ACHN (cell line): ENCODE measurements at places on chromosomes 12 and 14.

- no peak for DNase-seq
Measured at GRCh38 chr12:10557329-10557728, 51.6 kb downstream of the EIF2S3B start.

DNA sequence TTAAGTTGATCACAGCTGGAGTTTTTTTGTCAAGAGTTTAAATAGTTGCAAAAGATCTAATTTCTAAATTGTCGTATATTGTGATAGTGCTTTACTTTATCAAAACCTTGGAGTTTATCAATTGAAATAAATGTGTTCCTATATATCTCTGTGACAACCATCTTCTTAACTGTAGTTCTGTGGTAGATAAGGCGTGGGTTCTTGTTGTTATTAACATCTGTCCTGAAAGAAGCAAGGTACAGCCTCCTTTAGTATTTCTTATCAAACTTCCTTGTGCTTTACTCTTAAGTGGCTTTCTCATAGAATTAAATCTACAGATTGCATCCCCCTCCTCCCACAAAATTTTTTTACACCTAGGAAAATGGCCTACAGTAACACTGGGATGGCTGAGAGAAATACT lies 7.3 kb downstream of the SCYL2 start:
- DNase-seq, result no peak

GRCh38 chr14:56979936-56980335 lies 169.7 kb upstream of the OTX2 start:
- no peak for DNase-seq

DNA sequence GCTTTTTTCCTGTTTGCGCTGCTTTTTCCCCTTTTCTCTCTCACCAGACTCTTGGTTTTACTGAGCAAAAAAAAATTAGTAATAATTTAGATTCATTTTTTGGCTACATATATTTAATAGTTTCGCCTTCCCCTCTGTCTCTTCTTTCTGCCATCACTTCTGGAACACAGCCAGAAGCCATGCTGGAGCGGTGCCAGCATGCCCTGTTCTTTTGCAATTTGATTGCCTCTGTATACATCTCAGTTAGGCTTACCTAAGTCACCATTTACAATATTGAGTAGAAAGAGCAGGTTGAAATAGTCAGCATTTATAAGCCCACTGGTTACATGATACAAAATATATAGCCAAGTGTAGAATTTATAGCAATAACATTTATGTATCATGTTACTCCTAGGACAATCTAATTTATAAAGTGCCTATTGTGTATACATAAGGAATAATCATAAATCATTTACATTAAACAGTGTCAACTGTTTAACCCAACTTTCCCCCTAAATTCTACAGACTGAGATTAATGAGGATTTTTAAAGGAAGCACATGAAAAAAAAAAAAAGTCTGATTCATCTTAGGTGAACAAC lies 413.8 kb upstream of the SOX5 start:
- DNase-seq, result no peak

GRCh38 chr14:35261774-35262173 lies 30.4 kb upstream of the PSMA6 start:
- DNase-seq, result peak; percentile 5

GRCh38 chr14:53462931-53463778 lies 310.0 kb upstream of the DDHD1 start:
- DNase-seq, result no peak

DNA sequence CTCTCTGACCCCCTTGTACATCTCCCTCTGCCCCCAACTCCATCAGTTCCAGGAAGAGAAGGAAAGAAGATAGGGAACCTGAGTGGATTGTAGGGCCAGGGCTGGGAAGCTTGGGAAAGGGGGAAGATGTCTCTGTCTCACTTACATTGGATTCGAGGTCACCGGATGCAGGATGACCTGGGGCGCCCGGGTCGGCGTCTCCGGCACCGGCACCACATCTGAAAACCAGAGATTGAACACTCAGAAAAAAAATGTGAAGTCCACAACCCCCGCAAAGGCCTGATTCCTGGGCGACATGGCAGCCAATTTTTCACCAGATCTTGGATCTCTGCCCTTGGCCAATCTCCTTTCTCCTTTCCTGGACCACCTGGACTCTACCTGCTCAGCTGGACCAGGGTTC lies 169.4 kb upstream of the NOS1 start:
- DNase-seq, result no peak

GRCh38 chr14:77979171-77979570 lies 179.3 kb downstream of the ADCK1 start:
- DNase-seq, result no peak

DNA sequence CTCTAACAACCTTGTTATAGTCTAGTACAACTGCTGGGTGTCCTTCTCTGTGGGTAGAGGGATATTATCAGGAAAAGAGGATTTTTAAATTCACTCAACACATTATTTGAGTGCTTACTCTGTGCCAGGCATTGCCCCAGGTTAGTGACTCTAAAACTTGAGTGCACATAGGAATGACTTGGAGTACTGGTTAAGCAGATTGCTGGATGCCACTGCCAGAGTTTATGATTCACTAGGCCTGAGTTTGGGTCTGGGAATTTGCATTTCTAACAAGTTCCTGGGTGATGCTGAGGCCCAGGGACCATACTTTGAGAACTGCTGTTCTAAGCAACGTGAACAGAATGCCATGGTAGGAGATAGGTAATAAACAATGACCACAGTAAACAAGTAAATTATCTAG lies 96.6 kb downstream of the CFAP54 start:
- no peak for DNase-seq

DNA sequence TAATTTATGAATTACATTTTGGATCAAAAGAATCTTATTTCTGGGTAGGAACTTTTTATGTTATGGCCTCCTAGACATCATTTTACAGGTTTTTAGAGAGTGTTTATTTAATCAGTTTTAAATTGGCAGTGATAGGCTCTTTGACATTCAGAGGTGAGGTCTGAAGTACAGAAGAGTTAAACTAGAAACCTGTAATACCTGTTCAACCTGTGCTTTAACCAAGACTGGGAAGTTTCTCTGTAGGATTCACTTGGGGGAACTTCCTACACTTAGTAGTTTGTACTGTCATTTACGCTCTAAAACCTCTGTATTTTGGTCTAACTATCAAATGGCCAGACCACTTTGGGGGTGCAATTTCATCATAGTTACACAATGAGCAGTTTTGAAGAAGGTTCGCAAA lies 35.9 kb downstream of the PLEKHA5 start:
- DNase-seq, result no peak

GRCh38 chr12:51368640-51369517 lies 22.3 kb downstream of the GALNT6 start:
- peak; percentile 65 for DNase-seq

DNA sequence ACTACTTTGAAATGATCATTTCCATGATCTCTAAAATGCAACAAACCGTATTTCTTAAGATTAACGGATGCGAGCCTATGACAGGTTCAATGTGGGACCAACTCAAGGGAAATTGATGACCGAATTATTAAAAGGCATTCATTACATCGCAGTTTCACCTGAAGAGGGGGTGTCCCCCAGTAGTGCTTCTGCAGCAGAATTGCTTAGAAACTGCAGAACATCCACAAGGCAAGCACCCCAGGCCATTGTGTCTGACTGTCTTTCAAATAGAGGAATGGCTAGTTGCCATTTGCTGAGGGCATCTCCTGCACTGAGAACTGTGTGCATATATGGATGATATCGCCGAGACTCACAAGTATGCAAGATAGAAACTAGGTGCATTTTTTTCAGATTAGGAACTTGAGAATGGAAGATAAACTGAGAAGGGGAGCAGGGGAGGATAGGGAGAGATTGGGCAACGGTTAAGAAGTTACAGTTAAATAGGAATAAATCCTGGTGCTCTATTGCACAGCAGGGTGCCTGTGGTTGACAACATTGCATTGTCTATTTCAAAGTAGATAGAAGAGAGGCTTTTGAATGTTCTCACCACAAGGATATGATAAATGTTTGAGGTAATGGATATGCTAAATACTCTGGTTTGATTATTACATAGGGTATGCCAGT lies 234.3 kb upstream of the PLEKHG7 start:
- DNase-seq, result no peak

- DNase-seq, result no peak
Measured at GRCh38 chr14:61813096-61813606, 50.9 kb downstream of the SNAPC1 start.

DNA sequence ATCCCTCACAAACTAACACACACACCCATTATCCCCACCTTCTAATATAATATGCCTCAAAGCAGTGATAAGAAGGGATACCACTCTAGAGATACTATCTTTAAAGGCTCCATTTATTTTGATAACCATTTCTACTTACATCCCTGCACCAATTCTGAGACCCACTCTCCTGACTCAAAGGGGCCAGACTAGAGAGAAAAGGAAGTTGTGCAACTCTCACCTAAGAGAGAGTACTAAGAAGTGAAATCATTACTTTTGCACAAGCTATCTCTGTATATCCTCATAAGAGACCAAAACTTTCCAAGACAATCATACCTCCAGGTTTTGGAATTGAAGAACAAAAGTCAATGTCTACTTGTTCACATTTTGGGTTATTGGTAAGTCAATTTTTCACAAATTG lies 45.4 kb upstream of the USP15 start:
- no peak for DNase-seq

DNA sequence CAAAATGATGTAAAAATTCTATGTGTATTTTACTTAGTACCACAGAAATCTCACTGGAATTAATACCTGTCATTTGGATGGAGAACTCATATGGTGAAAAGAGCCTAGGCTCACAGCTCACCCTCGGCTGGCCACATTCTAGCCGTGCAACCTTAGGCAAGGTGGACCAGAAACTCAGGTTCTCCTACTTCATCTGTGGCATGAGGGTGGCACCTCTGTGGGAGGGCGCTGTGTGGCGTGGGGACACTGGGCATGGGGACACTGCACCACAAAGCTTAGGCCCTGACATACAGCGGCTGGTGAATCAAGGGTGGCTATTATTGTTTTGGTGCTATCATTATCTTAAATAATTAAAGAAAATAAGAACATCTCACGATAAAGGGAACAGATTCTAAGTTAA lies 47.1 kb downstream of the EML1 start:
- DNase-seq, result no peak
